Stimulated activated CD8-positive, alpha-beta memory T cell treated with anti-CD3 and anti-CD28 coated beads, Interleukin-2, amount 100 ng/mL, for 1 hour (primary cell): ENCODE measurements at places on chromosomes 7 and 10.

DNA sequence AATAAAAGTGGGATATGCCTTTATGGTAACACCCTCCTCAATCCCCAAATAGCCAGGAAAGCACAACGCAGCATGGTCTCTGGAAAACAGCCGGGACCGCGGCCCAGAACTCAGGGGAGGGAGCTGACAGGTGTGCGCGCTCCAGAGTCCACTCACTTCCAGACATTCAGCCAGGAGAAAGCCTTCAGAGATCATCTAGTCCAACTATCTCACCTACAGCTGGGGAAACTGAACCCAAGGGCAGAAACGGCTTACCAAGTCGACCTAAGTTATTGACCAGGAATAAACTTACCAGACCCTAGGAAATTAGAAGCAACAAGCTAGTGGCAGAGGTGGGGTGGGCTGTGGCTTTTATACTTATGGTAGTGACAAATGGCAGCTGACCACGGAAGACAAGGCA lies 16.4 kb downstream of the GSDME start:
- DNase-seq: no peak

- DNase-seq: no peak
Observed at GRCh38 chr7:90629297-90629918, 33.3 kb downstream of the CDK14 start.

GRCh38 chr10:78298835-78299234 lies 265.2 kb downstream of the RPS24 start:
- DNase-seq: no peak

DNA sequence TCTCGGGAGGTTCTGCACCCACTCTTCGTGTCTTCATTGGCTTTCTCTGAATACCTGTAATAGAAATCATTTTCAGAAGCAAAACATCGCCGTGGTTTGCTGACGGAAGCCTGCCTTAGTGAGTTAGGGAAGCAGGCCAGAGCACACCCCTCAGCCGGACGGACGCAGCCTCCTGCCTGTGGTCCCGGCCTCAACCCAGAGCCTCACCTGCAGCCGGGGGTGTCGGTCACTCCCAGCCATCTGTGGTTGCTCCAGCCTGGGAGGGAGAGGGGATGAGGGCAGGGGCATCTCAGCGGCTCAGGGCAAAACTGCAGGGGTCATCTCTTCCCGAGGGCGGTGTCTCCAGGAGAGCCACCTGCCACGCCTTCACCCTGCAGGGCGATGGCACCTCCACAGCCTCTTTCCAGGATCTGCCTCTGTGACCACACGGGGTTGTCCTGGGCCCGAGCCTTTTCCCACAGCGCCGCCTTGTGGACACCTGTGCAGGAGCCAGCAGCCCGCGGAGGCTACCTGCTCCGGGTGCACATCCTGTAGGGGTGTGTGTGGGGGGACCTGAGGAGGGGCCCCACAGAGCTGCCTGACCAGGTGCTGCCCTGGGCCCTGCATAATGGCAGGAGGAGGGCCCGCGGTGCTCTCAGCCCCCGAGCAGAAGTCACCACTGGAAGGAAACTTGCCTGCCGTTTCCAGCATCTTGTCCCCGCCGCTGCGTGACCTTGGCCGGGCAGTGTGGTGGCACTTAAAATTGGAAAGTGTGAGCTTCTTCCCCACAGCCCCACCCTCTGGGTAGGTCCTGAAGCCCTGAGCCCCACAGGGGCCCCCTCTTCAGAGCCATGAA lies 21.6 kb upstream of the AP5Z1 start:
- peak; percentile 74 for DNase-seq

- no peak for DNase-seq
Observed at GRCh38 chr10:92244796-92245195, 46.1 kb downstream of the CPEB3 start.

DNA sequence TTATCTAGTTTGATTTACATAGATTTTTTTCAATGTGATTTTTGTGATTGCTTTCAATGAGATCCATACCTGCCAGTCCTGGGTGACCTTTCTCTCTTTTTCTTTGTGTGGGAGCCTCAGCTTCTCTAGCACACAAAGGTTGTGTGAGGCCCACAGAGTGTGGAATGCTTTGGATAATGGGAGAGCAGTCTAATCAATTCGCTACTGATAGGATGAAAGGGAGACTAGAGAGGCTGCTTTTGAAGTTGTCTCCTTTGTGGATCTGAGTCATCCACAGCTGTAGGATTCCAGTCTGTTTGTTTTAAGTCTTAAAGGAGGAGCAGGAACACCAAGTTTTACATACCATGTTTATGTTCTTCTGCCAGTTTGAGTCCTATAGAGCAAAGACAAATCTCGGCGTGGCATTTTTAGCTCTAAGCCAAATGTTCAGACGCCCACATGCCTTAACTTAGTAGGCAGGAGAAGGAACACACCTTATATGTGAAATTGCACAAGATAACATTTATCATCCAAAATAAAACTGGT lies 330.0 kb downstream of the ARL4A start:
- DNase-seq: no peak

DNA sequence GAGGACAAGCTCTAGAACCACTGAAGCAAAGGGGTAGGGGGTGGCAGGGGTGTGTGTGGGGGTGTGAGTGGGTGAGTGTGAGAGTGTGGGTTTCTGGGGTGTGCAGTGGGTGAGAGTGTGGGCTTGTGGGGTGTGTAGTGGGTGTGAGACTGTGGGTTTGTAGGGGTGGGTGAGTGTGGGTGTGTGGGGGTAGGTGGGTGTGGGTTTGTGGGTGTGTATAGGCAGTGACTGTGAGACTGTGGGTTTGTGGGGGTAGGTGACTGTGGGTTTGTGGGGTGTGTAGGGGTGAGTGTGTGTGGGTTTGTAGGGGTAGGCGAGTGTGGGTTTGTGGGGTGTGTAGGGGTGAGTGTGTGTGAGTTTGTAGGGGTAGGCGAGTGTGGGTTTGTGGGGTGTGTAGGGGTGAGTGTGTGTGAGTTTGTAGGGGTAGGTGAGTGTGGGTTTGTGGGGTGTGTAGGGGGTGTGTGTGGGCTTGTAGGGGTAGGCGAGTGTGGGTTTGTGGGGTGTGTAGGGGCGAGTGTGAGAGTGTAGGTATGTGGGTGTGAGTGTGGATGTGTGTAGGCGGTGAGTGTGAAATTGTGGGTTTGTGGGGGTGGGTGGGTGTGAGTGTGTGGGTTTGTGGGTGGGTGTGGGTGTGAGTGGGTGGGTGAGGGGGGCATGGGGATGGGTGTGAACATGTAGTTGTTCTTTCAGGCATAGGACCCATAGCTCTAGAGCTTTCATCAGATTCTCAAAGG lies 8.8 kb downstream of the NOS3 start:
- DNase-seq: no peak

DNA sequence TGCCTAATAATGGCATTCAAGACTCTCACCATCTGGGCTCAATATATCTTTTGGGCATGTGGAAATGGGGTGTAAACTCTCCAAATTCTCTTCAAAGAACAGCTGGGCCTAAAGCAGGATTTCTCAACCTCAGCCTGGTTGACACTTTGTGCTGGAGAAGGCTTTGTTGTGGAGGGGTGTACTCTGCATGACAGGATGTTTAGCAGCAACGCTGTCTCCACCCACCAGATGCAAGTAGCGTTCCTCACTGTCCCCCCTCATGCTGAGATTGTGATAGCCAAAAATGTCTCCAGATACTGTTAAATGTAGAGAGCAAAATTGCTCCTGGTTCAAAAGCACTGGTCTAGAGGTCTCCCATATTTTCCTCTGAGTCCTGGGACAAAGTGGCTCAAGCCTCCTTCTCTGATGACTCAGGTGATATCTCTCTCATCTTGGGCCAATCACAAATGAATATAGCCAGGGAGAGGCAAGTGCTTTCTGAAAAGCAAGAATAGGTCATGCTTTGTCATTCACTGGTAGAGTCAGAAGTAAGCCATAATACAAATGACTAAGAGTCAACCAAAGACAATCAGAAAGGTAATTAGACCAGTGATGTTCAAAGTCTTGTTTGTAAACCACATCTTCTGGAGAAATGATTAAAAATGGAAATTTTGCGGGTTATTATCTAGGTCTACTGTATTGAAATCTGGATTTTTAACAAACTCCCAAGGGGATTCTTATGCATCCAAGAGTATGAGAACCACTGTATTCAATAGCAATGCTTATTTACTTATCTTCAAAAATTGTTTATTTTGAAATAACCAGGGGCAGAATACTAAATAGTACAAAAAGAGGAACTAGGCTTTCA lies 330.8 kb downstream of the PTEN start:
- DNase-seq: peak; percentile 8

- no peak for DNase-seq
Observed at GRCh38 chr10:29050081-29050480, 238.8 kb upstream of the LYZL1 start.

DNA sequence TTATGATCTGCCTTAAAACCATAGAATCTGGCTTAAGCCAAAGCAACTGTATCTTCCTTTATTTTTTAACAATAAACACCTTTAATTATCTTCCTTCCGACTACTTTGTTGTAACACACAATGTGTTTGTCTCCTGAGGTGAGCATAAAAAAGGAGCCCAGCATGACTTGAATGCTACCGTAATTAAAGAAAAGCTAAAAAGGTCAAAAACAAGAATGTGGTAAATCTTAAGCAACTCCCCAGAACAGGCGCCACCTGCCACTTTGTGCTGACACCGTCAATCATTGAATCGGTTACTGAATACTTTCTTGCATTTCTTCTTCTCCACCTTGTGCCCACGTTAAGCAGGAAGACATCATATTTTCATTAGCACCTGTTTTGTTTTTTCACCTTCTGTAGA lies 569.9 kb upstream of the C7orf33 start:
- no peak for DNase-seq

DNA sequence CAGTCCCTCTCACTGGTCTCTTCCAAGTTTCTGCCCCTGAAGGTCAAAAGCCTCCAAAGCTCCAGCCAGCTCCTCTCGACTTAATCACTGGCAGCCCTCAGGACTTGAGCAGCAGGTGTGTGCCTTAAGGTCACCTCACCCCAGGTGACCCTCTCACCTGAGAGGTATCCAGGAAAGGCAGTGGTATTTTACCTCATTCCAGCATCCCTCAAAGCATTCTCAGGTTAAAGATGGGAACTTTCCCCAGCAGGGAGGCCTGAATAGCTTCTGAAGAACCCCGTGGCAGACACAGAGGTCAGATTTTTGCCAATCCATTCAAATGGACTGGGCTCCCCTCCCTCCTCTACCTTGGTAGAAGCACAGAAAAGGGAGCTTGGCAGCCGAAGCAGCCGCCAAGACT lies 148.2 kb downstream of the GFRA1 start:
- no peak for DNase-seq

DNA sequence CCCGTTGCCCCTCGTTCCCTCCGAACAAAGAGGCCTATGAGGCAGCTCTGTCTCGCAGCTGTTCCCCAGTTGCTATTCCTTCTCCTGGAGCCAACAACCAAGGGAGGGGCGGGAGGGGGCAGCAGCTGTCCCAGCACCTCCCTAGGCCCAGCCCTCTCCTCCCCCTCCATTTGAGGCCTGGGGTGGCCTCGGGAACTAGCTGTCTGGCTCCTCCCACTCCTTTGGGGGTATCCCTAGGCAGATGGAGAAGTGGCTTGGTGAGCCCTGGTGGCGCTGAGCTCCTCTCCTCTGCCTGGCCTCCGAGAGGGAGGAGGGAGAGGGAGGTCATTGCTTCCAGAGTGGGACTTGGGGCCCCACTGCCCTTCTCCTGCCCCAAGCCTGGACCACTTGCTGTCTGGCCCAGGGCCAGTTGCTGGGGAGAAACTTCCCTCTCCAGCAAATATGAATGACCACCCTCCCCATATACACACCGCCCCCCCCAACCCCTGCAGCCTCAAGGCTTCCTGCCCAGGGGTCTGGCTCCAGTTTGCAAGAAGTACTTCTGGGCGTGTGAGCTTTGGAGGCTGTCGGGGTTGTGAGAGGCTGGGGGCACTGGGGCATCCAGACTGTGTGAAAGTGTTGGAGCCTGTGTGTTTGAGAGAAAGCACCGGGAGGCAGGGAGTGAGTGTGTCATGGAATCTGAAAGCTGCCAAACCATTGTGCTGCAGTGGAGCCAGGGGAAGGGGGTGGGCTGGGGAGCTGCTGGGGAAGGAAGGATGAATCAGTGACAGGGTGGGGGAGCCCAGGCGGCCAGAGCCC lies 3.1 kb downstream of the FLNC start:
- no peak for DNase-seq

- DNase-seq: no peak
Observed at GRCh38 chr7:111198255-111198654, 107.3 kb downstream of the LRRN3 start.

GRCh38 chr7:106871793-106872571 lies 6.9 kb downstream of the PIK3CG start:
- no peak for DNase-seq

DNA sequence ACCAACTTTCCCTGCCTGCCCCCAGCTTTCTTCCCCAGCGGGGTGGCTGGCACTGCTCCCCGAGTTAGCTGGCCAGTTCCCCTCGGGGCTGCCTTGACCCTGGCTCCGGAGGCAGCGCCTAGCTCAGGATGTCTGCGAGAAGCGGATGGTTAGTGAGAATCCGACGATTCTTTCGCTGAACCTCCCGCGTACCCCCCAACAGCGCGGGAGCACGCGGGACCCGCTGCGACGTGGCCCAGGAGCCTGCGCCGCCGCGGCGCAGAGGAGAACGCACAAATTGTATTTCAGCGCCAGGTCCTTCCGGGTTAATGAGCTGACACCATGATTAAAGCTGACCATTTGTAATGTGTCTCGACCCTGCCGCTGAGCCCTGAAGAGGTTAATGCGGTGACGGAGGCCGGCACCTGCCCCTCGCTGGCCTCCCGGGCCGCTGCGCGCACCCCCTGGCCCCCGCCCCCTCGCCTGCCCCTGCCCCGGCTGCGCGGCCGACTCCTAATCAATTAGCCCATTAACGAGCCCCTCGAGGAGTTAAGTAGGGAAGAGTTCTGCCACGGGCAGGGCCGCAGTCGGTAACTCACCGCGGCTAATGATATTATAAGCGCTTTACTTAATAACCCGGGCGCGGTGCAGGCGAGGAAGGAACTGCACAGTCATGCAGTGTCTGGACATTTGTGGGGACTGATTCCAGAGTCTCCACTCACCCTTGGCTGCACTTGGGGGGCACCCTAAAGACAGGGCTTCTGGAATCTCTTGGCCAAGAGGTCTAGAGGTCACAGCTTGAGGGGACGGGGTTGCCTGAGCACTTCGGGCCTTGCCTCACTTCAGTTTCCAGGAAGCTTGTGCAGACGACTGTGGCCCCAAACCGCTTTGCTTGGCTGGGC lies 1.7 kb upstream of the HMX2 start:
- DNase-seq: no peak

GRCh38 chr7:46288861-46289260 lies 367.8 kb upstream of the IGFBP3 start:
- no peak for DNase-seq

- no peak for DNase-seq
Observed at GRCh38 chr10:11207560-11207844, 189.8 kb downstream of the CELF2 start.

DNA sequence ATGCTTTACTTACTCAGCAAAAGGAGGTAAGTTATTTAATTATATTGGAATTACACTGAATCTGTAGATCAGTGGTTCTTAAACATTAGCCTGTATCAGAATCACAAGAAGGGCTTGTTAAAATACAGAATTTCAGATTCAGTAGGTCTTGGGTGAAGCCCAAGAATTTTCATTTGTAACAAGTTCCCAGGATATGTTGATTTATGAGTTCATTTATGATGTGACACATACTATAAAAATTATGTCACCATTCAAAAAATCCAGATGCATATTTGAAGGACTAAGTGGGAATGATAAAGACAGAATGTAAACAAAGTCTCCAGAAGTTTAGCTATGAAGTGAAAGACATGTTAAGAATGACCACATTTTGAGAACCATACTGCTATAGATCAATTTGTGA lies 52.3 kb downstream of the HECTD2 start:
- DNase-seq: no peak

- DNase-seq: no peak
Observed at GRCh38 chr10:121405549-121405948, 192.7 kb downstream of the FGFR2 start.

- no peak for DNase-seq
Observed at GRCh38 chr7:112383671-112384417, 66.4 kb upstream of the IFRD1 start.
